Kidney glomerular epithelial cell (primary cell): ENCODE measurements at places on chromosomes 12 and 14.
A peak's percentile ranks its signal among the peaks of the same experiment; 100 is the strongest.

- DNase-seq: peak; percentile 89
These were observed 21.3 kb downstream of the TBX3 start for GRCh38 chr12:114662512-114663177.

DNA sequence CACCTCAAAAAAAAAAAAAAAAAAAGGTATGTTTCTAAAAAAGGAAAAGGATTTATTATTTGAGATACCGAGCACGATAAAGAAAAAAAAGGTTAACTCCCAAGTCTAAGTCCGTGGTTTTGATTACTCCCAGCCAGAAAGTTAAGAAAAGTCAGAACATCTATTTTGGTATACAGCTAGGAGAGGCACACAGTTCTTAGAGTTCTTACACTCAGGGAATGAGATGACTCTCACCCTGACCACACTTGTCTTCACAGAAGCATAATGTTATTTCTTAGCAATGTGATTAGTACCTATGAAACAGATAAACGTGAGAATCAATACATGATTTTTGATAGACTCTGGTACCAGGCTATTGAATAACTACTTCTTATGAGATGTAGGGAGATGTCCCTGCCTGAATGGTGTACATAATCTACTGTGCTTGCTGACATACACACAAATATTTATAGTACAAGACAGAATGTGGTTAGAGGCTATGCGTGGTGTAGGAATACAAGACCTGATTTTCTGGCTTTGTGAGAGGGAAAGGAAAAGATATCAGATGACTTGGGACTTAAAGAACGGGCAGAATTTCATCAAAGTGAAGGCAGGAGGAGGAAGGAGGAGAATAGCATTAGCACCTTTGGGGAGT, 31.6 kb downstream of the LIMA1 start:
- DNase-seq: no peak

- DNase-seq: no peak
These were observed 12.5 kb upstream of the INF2 start for GRCh38 chr14:104676694-104677511.

DNA sequence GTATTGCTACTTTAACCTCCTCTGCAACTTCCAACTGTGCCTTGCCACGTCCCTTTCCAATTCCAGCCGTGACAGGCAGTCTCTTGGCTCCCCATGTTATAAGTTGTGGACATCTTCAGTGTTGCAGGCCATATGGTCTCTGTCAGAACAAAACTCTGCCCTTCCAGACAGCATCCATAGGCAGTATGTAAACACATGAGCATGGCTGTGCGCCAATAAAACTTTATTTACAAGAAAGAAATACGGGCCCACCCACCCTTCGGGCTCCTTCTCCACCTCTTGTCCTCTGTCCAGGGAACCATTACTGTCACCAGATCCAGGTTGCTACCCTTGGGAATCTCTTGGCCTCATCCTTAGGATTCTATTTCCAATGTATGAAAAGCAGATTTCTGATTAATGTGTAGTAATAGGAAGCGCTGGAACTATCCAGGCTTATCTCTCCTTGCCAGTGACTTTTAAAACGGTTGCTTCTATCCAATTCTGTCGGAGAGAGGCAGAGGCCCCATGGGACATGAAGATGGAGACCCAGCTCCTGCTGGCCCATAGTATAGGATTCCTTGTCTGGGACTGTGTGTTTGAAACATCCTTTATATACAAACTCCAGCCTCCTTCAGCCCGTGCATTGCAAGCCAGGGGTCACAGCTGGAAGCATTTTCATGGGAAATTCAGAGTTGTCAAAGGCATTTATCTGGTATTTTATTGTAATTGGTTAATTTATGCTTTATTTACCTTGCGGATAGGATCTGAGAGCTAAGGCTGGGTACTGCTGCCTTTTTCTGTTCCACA, 114.4 kb downstream of the ZNF664 start:
- no peak for DNase-seq

GRCh38 chr12:14841761-14842160, 1.6 kb downstream of the ART4 start:
- peak; percentile 26 for DNase-seq

DNA sequence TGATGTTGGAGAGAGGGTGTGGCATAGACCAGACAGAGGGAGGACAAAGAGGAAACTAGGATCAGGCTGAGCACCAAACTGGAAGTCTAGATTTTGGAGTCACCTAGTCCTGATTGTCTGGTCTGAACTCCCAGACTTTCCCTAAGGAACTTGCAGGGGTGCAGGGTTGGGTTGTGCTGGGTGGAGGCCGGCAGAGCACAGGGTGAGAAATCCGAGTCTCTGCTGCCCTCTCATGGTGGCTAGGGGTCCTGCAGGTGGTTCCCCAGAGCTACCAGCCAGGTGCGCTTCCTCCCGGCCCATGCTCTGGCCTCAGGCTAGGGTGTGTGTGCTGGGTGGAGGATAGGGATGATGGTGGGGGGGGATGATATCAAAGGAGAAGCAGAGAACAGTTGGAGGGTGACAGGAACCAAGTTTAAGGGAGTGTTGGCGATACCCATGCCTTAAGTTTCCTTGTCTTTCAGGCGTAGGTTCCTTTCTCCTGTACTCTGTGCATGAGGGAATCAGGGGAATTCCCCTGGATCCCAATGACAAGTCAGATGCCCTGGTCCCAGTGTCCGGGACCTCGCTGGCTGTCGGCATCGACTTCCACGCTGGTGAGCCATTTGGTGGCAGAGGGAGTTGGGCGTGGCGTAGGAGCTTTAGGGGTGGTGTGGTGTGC, 33.5 kb upstream of the NXPH4 start:
- peak; percentile 56 for DNase-seq

- DNase-seq: no peak
These were observed 171.2 kb downstream of the MYRFL start for GRCh38 chr12:69996241-69996640.

DNA sequence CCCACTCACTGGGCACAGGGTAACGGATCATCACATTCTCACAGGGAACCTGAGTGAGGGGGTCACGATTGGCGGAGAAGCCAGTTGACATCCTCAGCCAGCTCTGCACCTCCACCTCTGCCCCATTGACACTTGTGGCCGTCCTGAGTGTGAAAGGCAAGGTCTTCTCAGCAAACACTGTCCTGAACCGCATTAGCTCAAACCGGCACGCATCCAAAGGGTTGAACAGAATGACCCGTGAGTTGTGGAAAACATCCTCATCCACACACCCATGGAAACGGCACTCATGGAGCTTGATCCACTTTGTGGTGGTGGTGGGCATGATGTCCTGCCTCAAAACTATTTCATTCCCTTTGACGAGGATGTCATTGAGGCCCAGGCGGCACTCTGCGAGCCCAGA, 56.3 kb upstream of the GTF2A1 start:
- DNase-seq: no peak

DNA sequence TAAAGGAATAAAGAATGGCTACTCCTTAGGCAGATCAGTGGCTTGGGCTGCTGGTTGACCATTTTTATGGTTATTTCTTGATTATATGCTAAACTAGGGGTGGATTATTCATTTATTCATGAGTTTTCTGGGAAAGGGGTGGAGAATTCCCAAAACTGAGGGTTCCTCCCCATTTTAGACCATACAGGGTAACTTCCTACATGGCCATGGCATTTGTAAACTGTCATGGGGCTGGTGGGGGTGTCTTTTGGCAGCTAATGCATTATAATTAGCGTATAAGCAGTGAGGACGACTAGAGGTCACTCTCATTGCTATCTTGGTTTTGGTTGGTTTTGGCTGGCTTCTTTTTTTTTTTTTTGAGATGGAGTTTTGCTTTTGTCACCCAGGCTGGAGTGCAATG, 25.6 kb upstream of the JPH4 start:
- DNase-seq: no peak

- no peak for DNase-seq
These were observed 6.5 kb downstream of the CEBPE start for GRCh38 chr14:23112359-23113178.

DNA sequence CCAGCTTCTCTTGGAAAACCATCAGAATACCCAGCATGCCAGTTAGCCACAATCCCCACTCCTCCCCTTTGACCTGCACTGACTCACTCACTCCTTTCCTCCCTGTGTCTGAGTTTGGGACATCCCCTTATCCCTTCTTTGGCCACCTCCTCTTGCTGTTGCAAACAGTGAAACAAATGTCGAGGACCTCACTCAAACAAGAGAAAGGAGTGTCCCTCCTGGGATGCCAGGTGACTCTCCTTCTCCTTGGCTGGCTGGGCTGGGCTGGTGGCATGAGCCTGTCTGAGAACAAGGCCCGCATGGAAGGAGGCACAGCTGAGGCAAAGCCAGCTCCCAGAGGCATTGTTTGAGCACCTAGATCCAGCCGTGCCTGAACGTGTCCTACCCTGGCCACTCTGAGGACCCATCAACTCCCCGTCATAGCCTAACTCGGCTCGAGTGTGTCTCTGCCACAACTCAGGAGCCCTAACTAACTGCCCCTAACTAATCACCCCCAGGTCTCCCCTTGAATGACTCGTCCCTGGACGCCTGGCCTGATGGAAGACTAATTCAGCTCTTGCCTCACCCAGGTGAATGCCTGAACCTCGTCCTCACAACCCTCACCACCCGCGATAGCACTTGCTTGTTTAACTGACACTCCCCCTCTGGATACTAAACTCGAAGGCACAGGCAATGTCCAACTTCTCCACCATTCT, 43.0 kb downstream of the NCOR2 start:
- DNase-seq: peak; percentile 53

DNA sequence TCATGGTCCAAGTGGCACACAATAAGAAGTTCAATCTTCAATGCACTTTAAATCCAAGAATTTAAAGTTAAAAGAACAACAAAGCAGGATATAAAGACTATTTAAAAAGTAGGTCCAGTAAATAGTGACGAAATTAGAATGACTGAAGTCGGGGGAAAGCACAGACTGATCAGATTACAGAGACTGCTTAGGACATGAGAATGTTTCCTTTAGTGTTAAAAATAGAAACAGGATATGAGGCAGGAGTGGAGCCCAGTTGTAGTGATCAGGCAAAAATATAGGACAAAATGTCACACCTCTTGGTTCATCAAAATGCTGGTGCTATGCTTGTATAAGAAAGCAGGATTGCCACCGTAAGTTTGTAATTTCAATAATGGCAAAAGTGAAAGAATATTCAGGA, 52.2 kb upstream of the CD163 start:
- DNase-seq: no peak

- peak; percentile 76 for DNase-seq
These were observed 124.8 kb upstream of the NOS1 start for GRCh38 chr12:117485984-117486839.

- DNase-seq: no peak
These were observed 30.1 kb upstream of the FRMD6 start for GRCh38 chr14:51621654-51622053.

GRCh38 chr14:89641495-89642175, 224.6 kb upstream of the FOXN3 start:
- DNase-seq: no peak

- DNase-seq: peak; percentile 41
These were observed 635 bp downstream of the LTA4H start for GRCh38 chr12:96034621-96035282.

- no peak for DNase-seq
These were observed 149.5 kb downstream of the NOVA1 start for GRCh38 chr14:26448181-26448855.

- DNase-seq: no peak
These were observed 1.8 kb downstream of the KIF26A start for GRCh38 chr14:104140213-104140462.

GRCh38 chr12:28949184-28949583, 199.9 kb upstream of the FAR2 start:
- no peak for DNase-seq

DNA sequence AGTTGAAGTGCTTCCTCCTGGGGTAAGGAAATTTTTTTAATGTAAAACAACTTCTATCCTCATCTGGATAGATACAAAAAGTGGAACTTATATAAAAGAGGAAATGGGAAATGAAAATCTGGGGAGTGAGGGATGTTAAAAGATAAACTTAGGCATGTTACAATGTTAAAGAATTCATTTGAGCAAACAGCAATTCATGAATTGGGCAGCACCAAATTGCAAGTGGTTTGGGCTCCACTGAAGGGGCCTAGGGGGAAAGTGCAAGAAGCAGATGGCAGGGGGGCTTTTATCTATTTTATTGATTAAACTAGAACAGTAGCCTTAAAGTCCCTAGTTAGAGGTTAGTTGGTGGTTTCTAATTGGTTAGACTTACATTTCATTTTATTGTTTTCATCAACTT, 118.1 kb upstream of the NAP1L1 start:
- DNase-seq: no peak

GRCh38 chr14:75310295-75311111, 31.9 kb downstream of the FOS start:
- peak; percentile 60 for DNase-seq

DNA sequence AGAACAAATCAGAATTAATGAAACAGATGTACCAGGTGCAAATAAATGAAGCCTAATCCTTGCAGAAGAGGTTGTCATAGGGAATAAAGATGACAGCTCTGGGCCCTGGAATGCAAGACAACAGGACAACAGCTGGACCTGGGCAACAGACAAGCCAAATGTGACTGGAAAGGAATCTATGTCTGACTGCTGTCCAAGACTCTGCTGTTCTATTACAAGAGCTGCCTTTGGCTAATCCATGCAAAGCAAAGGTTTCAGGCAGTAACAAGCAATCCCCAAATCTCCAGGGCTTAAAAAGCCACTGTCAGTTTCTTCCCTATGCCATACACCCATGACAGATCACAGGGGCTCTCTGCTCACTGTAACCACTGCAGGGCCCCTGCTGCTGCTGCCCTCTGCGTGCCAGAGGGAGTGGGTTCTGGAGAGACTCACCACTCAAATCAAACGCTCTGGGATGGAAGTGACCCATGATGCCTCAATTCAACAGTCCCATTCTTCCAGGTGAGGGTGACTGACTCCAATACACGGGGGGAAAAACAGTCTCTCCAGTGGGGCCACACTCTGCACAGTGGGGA, 218.9 kb upstream of the SFSWAP start:
- DNase-seq: no peak

DNA sequence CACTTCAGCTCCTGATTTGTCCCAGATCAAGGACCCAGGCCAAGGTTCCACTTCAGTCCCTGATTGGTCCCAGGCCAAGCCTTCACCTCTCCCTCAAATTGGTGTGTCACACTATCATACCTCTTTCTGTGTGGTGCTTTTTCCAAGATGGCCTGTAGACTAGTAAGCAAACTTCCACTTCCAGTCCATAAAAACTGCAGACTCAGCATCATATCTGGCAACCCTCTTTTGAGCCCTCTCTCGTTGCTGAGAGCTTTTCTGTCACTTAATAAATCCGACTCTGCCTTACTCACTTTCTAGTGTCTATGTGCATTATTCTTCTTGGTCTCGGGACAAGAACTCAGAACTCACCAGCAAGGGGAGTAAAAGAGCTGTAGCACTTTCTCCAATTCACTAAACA, 1395.1 kb downstream of the LRFN5 start:
- DNase-seq: no peak

GRCh38 chr12:6280053-6280469, 30.4 kb upstream of the PLEKHG6 start:
- DNase-seq: peak; percentile 89

- no peak for DNase-seq
These were observed 21.3 kb downstream of the TSPAN9 start for GRCh38 chr12:3098436-3098835.
